AG04450 (cell line): ENCODE measurements at places on chromosomes 1 and 21. TPM values are rescaled to one million over a fixed set of nuclear protein-coding genes. Genes with fewer than 3 reads are reported as not detected.

Gene CYP2J2
- 0.06 and 0.10 TPM in 2 replicates for polyA plus RNA-seq

Gene CDA
- polyA plus RNA-seq, result 2.8 and 4.2 TPM in 2 replicates

Gene S100A2
- polyA plus RNA-seq, result 3.9 and 5.2 TPM in 2 replicates

Gene S100A3
- 1.8 and 3.2 TPM in 2 replicates for polyA plus RNA-seq

Gene SPATA1
- 0.81 and 0.99 TPM in 2 replicates for polyA plus RNA-seq

Gene BNIPL
- 0.09 and 0.16 TPM in 2 replicates for polyA plus RNA-seq

Gene SSR2
- polyA plus RNA-seq, result 867 and 961 TPM in 2 replicates

Gene WDR64
- polyA plus RNA-seq, result not detected in 2 replicates

Gene LRRC53
- not detected in 2 replicates for polyA plus RNA-seq

Gene TNFSF4
- 28.5 and 29.3 TPM in 2 replicates for polyA plus RNA-seq

Gene MTF1
- polyA plus RNA-seq, result 6.8 and 8.6 TPM in 2 replicates

Gene TEX38
- not detected in 2 replicates for polyA plus RNA-seq

Gene OR2L5
- not detected in 2 replicates for polyA plus RNA-seq

Gene LORICRIN
- not detected in 2 replicates for polyA plus RNA-seq

Gene BCL2L15
- 0.11 and 0.12 TPM in 2 replicates for polyA plus RNA-seq

Gene OR2L2
- polyA plus RNA-seq, result not detected in 2 replicates

Gene SUSD4
- polyA plus RNA-seq, result 0.12 and 0.29 TPM in 2 replicates

Gene MCOLN3
- 0.05 TPM in 2 replicates for polyA plus RNA-seq

Gene PLEKHA6
- polyA plus RNA-seq, result 6.8 and 7.7 TPM in 2 replicates
